ENCODE measurements at places on chromosomes 6 and 20.

GRCh38 chr6:148374040-148374774, 31.6 kb downstream of the SASH1 start:
- no peak for DNase-seq

GRCh38 chr20:52972965-52973819, 1.0 kb downstream of the TSHZ2 start:
- DNase-seq, result no peak

- DNase-seq, result no peak
Observed at GRCh38 chr6:16006681-16007080, 122.2 kb upstream of the MYLIP start.

GRCh38 chr20:19992996-19993908, 23.9 kb upstream of the NAA20 start:
- DNase-seq, result no peak

DNA sequence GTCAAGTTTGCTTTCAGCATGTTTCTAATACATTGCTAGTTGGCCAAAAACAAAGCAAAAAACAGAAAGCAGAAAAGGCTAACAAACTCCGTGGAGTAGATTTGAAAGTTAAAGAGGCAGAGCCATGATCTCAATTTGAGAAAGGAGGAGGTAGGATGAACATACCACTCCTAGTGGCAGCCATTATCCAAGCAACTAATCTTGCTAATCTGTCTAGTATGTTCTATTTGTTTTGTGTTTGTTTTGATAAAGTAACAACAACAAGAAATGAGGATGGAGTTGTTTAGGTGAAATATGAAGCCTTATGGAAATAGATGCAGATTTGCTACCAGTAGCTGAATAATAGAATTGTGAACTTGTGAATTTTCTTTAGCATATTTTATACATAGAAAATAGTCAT, 295.5 kb upstream of the PRDM1 start:
- DNase-seq, result no peak

- peak; percentile 28 for DNase-seq
Observed at GRCh38 chr6:135451617-135452190, 45.8 kb downstream of the AHI1 start.

- no peak for DNase-seq
Observed at GRCh38 chr20:19849341-19850197, 91.5 kb downstream of the RIN2 start.

DNA sequence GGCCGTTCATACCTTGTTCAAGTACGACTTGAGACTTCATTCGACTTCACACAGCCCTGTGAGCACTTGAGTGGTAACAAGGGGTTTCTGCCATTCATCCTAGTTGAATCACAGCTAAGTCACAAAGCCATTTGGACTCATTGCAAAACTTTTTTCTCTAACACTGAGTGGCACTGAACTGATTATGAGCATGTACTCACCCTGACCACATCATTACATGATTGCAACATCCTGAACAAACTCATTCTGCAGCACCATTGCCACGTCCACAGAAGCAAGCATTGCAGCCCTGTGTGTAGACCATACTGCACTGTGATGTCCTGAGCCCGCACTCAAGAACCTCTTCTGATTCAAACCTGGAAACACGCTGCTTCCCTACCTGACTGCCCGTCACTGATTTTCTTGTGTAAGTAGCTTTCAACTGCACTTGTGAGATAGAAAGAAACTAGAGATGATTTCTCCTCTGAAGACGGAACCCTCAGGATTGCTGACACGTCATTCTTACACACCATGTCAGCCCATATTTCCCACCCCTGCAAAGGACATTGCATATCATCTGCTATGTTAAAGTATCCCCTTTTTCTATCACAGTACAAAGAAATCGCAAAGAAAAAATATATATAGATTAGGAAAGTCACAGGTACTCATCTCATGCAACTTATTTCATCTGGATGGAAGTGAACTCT, 81.6 kb downstream of the C6orf118 start:
- no peak for DNase-seq

GRCh38 chr6:4561078-4561435, 215.1 kb upstream of the CDYL start:
- DNase-seq, result no peak

- DNase-seq, result no peak
Observed at GRCh38 chr6:39074486-39074885, 25.9 kb downstream of the GLP1R start.

GRCh38 chr6:2508071-2508470, 242.7 kb downstream of the MYLK4 start:
- no peak for DNase-seq

GRCh38 chr6:56403745-56404144, 156.4 kb upstream of the COL21A1 start:
- DNase-seq, result no peak

GRCh38 chr6:52475307-52475706, 55.2 kb downstream of the EFHC1 start:
- DNase-seq, result no peak

Data from NCI-H748 treated with DMSO at 0.1 percent for 48 hours (cell line).